ENCODE measurements at places on chromosomes 2 and 18.

GRCh38 chr2:47897883-47898731 lies 8.2 kb downstream of the FBXO11 start:
- no peak for DNase-seq

GRCh38 chr2:8457699-8458502 lies 224.0 kb upstream of the ID2 start:
- no peak for DNase-seq

GRCh38 chr2:70086278-70086837 lies 919 bp upstream of the PCBP1 start:
- DNase-seq: peak; percentile 81

GRCh38 chr18:75183524-75183923 lies 25.4 kb downstream of the PTGR3 start:
- no peak for DNase-seq

- no peak for DNase-seq
These were observed 70.4 kb downstream of the KCTD1 start for GRCh38 chr18:26477828-26478466.

DNA sequence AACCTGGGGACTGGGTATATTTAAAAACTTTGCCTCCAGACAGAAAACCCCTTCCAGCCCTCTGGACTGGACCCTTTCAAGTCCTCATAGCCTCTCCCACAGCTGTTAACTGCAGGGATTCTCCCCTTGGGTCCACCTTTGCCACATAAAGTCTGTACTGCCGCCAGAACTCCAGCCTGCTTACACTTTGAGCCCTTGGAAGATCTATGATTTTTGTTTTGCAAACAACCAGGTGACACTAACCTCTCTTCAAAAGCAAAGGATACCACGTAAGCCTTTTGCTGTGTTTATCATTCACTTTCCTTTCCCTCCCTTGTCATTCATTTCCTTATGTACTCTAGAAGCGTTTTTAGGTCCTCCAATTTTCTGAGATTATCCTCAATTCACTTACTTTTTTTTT lies 4.1 kb upstream of the AGXT start:
- no peak for DNase-seq

DNA sequence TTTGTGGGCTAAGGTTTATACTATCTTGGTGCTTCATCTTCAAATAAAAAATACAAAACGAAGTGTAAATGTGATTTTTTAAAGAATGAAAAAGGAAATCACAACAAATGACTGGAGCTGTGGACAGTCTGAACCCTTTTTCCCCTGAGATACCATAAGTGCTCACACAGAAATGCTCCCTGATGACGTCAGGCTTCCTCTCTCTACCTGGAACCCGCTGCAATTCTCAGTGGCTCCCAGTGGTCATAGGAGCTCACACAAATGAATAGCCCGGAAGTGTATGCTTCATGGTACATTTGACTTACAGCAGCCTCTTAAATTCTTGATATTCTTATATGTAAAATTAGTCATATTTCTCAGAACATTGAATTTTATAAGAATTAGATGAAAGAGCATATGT lies 249.7 kb upstream of the GYPC start:
- no peak for DNase-seq

- DNase-seq: no peak
These were observed 501.6 kb upstream of the MYT1L start for GRCh38 chr2:2832657-2833056.

GRCh38 chr18:74378179-74378682 lies 62.6 kb downstream of the C18orf63 start:
- DNase-seq: no peak

All from left renal cortex interstitium (tissue), 4 donors.